Activated CD8-positive, alpha-beta T cell treated with anti-CD3 and anti-CD28 coated beads for 36 hours (primary cell): ENCODE measurements at places on chromosomes 1 and 21. TPM values are rescaled to one million over a fixed set of nuclear protein-coding genes. Genes with fewer than 3 reads are reported as not detected.

GRCh38 chr1:177969109-177969508 lies 749 bp downstream of the SEC16B start:
- no peaks in the 10 kb centered on the region for H3K4me1 ChIP-seq
- H3K4me3 ChIP-seq: no peak overlapping the region
- no peak for DNase-seq
- H3K27me3 ChIP-seq: no peaks in the 10 kb centered on the region

DNA sequence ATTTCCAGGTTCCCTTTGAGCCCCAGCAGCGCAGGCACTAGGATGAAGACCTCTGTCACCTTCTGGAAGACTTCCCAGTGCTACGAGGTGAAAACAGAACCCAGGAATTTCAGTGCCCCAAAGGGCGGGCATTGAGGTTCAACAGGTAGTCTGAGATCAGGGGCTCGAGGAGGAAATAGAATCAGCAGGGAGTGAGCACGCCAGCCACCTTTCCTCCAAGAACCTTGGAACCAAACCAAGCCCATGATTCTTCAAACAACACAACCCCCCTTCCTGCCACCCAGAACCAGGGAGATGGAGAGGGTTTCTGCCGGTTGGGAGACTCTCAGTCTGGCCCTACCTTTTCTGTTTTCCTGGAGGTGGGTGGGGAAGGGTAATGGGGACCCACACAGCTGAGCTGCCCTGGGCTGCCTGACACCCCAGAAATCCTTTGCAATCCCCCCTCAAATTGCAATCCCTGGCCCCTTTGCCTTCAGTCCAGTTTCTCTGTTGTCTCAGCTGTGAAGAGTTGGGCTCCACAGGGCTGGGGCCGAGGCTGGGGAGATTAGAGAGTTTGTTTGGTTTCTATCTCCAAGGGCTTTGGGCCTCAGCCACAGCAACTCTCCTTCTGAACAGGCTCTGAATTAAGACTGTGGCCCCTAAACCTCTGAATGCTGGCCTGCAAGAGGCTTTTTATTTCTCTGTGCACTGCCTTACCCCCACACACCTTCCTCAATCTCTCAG lies 11.9 kb downstream of the SLC41A1 start:
- peak overlapping the region; percentile 60 for H3K27ac ChIP-seq
- H3K4me3 ChIP-seq: no peak overlapping the region
- no peak for DNase-seq
- H3K27me3 ChIP-seq: no peaks in the 10 kb centered on the region
- peaks cover 15% of the 10 kb centered on the region for H3K36me3 ChIP-seq
- peaks cover 24% of the 10 kb centered on the region for H3K4me1 ChIP-seq

DNA sequence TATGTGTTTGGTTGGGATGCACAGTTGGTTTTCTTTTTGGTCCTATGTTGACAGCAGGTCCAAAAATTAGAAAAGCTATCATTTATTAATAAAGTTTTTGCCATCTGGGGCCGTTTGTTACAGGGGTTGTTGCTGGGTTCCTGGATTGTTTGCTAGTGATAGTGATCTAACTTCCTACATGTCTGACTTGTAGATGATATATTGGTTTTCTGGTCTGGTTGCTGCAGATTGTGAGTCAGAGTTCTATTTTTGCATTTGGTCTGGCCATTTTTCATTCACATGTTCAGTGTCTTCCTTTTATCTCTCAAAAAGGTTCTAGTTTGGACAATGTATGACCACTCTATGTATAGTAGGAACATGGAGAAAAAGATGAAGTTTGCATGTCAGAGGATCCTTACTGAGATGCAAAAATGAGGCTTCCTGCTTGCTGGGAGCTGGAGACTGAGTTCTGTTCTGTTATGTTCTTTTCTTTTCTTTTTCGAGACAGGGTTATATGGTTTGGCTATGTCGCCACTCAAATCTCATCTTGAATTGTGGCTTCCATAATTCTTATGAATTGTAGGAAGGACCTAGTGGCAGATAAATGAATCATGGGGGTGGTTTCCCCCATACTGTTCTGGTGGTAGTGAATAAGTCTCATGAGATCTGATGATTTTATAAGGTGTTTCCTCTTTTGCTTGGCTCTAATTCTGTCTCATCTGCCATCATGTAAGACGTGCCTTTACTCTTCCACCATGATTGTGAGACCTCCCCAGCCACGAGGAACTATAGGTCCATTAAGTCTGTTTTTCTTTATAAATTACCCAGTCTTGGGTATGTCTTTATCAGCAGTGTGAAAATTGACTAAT lies 4.2 kb upstream of the NVL start:
- peaks cover 25% of the 10 kb centered on the region for H3K4me1 ChIP-seq
- H3K4me3 ChIP-seq: peak overlapping the region; percentile 2
- no peaks in the 10 kb centered on the region for H3K27me3 ChIP-seq
- no peaks in the 10 kb centered on the region for H3K36me3 ChIP-seq

Gene PRRX1
- not detected for total RNA-seq

Gene MIXL1
- total RNA-seq: 0.16 TPM

Gene LORICRIN
- total RNA-seq: not detected

DNA sequence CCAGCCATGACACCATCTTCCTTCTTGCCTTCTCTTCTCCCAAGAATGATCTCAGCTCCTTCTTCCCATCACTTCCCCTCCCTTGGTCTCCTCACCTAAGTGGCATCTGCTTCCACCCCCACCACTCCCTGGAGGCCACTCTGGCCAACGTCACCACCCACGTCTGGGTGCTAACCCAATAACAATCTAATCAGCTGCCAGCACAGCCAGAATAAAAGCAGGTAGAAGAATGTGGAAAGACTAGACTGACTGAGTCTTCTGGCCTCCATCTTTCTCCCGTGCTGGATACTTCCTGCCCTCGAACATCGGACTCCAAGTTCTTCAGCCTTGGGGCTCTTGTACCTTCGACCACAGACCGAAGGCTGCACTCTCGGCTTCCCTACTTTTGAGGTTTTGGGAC lies 245.3 kb upstream of the CSF3R start:
- no peaks in the 10 kb centered on the region for H3K4me1 ChIP-seq
- no peak overlapping the region for H3K27ac ChIP-seq

DNA sequence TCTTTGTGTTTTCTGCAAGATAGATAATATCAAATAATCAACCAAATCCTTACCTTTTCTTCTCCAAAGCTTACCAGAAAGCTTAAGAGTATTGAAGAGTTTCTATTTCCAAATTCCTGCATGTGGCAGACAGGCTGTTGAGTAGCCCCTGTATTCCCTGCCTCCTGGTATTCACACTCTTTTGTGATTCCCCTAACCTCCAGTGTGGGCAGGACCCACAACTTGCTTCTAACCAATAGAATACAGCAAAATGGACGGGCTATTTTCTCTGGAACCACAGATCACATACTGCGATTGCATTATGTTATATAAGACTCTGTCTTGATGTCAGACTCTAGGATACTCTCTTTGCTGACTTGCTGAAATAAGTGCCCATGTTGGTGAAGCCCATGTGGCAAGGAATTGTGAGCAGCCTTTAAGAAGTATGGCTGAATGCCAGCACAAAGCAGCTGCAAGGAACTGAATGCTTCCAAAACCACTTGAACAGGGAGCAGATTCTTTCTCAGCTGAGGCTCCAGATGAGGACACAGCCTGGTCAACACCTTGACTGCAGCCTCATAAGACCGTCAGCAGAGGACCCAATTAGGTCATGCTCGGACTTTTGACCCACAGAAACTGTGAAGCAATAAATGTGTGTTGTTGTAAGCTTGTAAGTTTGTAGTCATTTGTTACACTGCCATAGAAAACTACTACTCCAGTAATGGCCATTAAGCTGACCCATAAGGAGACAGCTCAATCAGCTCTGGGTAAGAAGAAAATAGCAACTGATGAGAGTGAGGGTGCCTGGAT lies 47.9 kb upstream of the PLXNA2 start:
- H3K4me1 ChIP-seq: no peaks in the 10 kb centered on the region
- peaks cover 11% of the 10 kb centered on the region for H3K27me3 ChIP-seq
- H3K36me3 ChIP-seq: no peaks in the 10 kb centered on the region
- H3K4me3 ChIP-seq: no peak overlapping the region

DNA sequence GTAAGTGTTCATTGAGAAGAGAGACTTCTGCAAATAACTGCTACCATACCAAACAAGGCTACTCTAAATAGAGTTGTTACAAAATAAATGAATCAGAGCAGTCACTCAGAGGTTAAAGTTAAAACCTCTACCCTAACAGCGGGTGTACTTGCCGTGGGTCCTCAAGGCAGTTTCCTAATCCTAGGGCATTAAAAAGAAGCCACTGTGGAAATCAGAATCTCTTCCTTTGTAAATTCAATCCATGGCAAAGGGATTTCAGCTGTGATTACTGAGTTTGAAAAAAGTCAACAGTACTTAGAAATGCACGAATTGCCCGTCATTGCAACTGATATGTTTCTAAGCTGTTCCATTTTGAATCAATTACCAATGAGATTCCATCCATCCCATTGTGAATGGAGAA lies 13.5 kb downstream of the TBX15 start:
- H3K36me3 ChIP-seq: no peaks in the 10 kb centered on the region
- H3K4me3 ChIP-seq: no peak overlapping the region
- no peak for DNase-seq
- no peak overlapping the region for H3K27ac ChIP-seq
- peaks cover 30% of the 10 kb centered on the region for H3K27me3 ChIP-seq
- H3K4me1 ChIP-seq: peaks cover 2% of the 10 kb centered on the region

Gene MYOG
- not detected for total RNA-seq

DNA sequence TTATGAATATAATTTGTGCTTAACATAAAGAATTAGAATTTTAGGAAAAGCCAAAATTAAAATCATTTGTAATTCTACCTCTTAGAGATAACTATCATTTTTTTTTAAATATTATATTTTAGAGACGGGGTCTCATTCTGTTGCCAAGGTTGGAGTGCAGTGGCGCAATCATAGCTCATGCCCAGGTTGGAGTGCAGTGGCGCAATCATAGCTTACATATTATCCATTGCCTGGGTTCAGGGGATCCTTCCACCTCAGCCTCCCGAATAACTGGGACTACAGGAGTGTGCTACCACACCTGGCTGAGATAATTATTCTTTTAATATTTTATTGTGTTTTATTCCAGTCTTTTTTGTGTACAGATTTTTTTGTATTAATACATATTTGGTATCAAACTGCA lies 8.3 kb downstream of the RASAL2 start:
- no peaks in the 10 kb centered on the region for H3K4me1 ChIP-seq
- no peak overlapping the region for H3K4me3 ChIP-seq
- no peak for DNase-seq
- no peak overlapping the region for H3K27ac ChIP-seq
- peaks cover 7% of the 10 kb centered on the region for H3K27me3 ChIP-seq

- H3K36me3 ChIP-seq: peaks cover 2% of the 10 kb centered on the region
- no peak overlapping the region for H3K27ac ChIP-seq
- no peak overlapping the region for H3K4me3 ChIP-seq
- H3K27me3 ChIP-seq: no peaks in the 10 kb centered on the region
- H3K4me1 ChIP-seq: peaks cover 84% of the 10 kb centered on the region
Observed at GRCh38 chr1:25031966-25032667, 102.0 kb upstream of the RUNX3 start.

Gene ITGB2
- total RNA-seq: 343 TPM

Gene LCE1D
- not detected for total RNA-seq

Gene GFI1
- 54.3 TPM for total RNA-seq

- no peaks in the 10 kb centered on the region for H3K36me3 ChIP-seq
- no peaks in the 10 kb centered on the region for H3K4me1 ChIP-seq
- DNase-seq: no peak
- no peak overlapping the region for H3K27ac ChIP-seq
- H3K27me3 ChIP-seq: no peaks in the 10 kb centered on the region
Observed at GRCh38 chr1:81867235-81867634, 66.5 kb downstream of the ADGRL2 start.

- H3K4me3 ChIP-seq: no peak overlapping the region
- no peak overlapping the region for H3K27ac ChIP-seq
Observed at GRCh38 chr1:182601416-182601786, 2.8 kb downstream of the RGS16 start.

Gene CD1C
- total RNA-seq: 0.25 TPM

GRCh38 chr21:41976611-41977010 lies 22.8 kb upstream of the C2CD2 start:
- no peak overlapping the region for H3K4me3 ChIP-seq
- H3K36me3 ChIP-seq: no peaks in the 10 kb centered on the region
- no peak overlapping the region for H3K27ac ChIP-seq
- H3K27me3 ChIP-seq: peaks cover 4% of the 10 kb centered on the region
- peaks cover 13% of the 10 kb centered on the region for H3K4me1 ChIP-seq

Gene NBPF11
- 5.6 TPM for total RNA-seq

GRCh38 chr1:152728986-152729385 lies 21.0 kb downstream of the LCE4A start:
- DNase-seq: no peak
- H3K36me3 ChIP-seq: no peaks in the 10 kb centered on the region
- no peak overlapping the region for H3K27ac ChIP-seq
- H3K4me3 ChIP-seq: no peak overlapping the region

DNA sequence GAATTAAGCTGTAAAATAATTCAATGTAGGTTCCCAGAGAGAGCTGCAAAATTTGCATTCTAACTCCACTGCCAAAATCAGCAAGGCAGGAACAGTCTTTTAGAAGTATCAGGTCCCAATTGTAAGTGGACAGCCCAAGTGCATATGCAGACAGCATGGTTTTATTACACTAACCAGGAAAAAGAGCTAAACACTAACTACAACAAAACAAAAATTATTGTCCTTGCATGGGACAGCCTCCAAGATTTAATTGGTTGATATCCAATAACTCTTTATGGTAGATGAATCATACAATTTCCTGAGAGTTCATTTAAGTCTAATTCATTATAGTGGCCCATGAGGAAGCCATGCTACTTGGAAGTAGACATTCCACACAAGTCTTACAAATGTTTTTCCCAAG lies 154.3 kb upstream of the ZNF648 start:
- H3K27ac ChIP-seq: no peak overlapping the region
- H3K4me1 ChIP-seq: no peaks in the 10 kb centered on the region
- no peak overlapping the region for H3K4me3 ChIP-seq

Gene PTGER3
- total RNA-seq: not detected

DNA sequence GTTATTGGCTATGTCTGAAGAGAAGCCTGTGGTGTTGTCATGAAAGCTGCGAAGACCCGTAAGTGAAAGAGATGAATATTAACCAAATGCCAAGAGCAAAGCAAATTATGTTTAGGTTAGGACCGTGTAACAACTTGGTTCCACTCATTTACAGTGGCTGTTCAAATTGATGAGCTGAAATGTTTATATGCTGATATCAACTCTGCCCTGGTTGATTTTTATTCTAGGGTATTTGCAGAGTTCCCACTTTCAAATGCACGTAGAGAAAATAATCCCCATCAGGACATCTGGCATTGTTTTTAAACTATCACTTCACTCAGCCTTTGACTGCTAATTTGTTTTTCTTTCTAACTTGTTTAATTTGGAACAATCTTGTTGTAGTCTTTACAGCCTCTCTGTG lies 581.6 kb upstream of the ADAMTS5 start:
- H3K4me1 ChIP-seq: no peaks in the 10 kb centered on the region
- H3K27me3 ChIP-seq: no peaks in the 10 kb centered on the region
- DNase-seq: no peak
- H3K4me3 ChIP-seq: no peak overlapping the region

- peaks cover 25% of the 10 kb centered on the region for H3K4me1 ChIP-seq
- H3K27me3 ChIP-seq: no peaks in the 10 kb centered on the region
- H3K36me3 ChIP-seq: peaks cover 9% of the 10 kb centered on the region
- peak within 1 kb of the TSS; percentile 80 for H3K4me3 ChIP-seq
- DNase-seq: peak; percentile 90
Observed at GRCh38 chr1:1307923-1308755, at the start of the genes ACAP3 and PUSL1. Gene ACAP3, minus strand, starts transcription at chr1:1307930. Its CDS starts 115 bp downstream, at chr1:1307815. Gene PUSL1, plus strand, starts transcription at chr1:1308597. Its CDS starts 47 bp downstream, at chr1:1308644.
